ENCODE measurements at places on chromosomes 4 and X. TPM values are rescaled to one million over a fixed set of nuclear protein-coding genes. Genes with fewer than 3 reads are reported as not detected.

ZCCHC12 gene
- total RNA-seq: not detected

TRAM1L1 gene
- 3.5 TPM for total RNA-seq

GRCh38 chr4:5890063-5890727 is 2.7 kb downstream of the CRMP1 start:
- DNase-seq: no peak

GRCh38 chr4:110091434-110092140 is 106.8 kb downstream of the ELOVL6 start:
- peak; percentile 21 for DNase-seq

GRCh38 chr4:17072483-17072882 is 174.0 kb upstream of the LDB2 start:
- no peak for DNase-seq

GRCh38 chr4:85842540-85842939 is 367.6 kb downstream of the ARHGAP24 start:
- peak; percentile 75 for DNase-seq

MPC1L gene
- total RNA-seq: not detected

DNA sequence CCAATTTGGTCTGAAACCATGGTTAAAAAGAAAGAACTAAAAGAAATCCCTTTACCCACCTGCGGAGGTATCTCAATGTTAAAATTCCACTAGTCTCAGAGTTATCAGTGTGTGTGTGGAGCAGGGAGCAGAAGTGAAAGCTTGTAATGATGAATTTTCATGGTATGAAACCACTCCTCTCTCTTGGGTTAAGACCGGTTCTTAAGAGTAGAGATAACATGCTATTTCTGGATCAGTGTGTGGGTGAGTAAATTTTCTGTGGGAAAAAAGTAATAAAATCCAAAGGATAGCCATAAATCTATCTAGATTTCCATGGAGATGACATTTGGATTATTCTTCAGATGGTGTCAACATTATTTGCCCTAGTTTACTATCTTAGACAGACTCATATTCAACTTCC is 3.2 kb downstream of the FGF13 start:
- DNase-seq: no peak
